ENCODE measurements at places on chromosomes 16 and 17.

GRCh38 chr16:71954699-71955195, 45.5 kb downstream of the PKD1L3 start:
- DNase-seq: no peak

- DNase-seq: no peak
Measured at GRCh38 chr16:19400711-19401110, 17.0 kb upstream of the TMC5 start.

DNA sequence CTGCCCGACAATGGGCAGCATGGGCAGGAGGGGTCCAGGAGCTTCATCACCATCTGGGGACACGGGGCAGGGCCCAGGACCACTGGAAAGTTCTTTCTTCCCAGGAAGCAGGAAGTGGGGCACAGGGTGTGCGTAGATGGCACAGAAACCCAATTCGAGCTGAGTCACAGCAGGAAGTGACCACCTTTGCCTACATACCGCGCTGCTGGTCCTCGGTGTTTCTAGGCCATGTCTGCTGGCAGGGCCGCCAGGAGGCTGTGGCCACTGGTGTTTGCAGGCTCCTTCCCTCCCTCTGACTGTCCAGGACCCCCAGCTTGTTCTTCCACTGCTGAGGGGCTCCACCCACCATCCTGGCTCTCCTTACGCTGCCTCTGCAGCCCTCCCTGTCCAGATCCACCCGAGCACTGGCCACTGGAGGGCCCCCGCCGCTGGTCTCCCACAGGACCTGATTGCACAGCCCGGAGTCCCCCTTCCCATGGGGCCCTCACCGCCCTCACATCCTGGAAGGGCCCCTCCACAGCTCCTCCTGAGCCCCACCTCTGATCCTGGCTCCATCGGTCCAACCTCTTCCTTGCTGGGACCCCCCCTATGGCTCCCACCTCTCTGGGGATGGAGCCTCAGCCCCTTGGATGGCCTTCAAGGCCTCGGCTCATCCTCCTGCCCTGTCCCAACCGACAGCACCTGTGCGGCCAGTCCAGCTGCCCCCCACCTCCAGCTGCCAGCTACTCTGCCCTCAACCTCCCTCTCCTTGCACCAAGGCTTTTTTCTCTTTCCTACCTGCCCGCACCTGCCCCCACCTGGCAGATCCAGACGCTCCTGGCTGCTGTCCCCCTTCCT, 14.5 kb upstream of the RASD1 start:
- no peak for DNase-seq

- no peak for DNase-seq
Measured at GRCh38 chr16:62370445-62370844, 334.2 kb upstream of the CDH8 start.

DNA sequence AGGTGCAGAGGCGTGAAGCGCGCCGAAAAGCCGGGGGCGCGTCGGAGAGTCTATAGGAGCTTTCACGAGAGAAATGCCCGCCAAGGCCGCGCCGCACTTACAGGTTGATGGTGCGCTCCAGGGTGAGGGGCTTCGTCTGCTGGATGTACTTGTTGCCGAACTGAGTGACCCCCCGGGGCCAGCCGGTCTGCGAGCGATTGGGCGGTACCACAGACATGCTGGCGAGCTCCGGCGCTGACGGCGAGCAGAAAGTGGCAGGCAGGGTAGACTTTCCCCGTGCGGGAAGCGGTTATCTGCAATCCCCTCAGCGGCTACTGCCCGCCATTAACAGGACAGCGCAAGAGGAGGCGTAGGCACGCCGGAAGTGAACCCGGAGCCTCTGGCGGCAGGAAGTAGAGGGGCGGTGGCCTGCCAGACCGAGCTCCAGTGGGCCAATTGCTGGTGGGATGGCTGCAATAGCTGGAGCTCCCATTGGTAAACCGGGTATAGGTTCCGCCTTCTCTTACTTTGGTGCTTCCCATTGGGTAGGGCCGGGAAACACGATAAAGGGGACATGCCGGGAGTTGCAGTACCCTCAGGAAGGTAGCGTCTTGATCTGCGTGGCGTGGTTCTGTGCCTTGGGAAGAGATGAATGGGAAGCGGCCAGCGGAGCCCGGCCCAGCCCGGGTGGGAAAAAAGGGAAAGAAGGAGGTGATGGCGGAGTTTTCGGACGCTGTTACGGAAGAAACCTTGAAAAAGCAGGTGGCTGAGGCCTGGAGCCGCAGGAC, at the start of the genes NUDT21 and OGFOD1:
Gene NUDT21, minus strand, starts transcription at position 347 of the 767 bp plus-strand sequence. Its CDS starts 130 bp downstream, at position 217.
Gene OGFOD1, plus strand, starts transcription at position 569 of the 767 bp plus-strand sequence. Its CDS starts 59 bp downstream, at position 628.
- DNase-seq: peak; percentile 92

DNA sequence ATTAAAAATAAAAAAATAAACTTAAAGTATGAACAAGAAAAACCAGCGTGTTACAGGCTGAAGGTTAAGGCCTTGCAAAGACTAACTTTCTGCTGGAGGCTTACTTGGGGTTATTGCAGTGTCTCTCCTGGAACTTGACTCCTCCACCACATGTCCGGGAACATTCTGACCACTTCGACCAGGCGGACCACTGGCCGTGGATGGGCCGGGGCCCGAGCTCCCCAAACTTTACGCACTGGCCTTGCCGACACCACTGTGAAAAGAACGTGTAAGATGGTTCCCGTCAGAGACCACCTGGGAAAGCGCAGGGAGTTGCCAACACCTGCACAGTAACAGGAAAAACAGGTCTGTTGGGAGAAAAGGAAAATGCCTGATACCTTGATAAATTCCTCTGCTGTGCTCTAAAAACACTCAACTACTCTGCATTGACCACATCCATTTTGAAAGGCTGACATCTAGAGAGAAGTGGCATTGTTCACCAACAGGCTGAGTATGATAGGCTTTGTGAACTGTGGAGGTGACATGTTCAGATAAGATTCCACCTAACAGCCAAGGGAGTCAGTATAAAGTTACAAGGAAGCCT, 99.1 kb downstream of the ADAMTS18 start:
- no peak for DNase-seq

DNA sequence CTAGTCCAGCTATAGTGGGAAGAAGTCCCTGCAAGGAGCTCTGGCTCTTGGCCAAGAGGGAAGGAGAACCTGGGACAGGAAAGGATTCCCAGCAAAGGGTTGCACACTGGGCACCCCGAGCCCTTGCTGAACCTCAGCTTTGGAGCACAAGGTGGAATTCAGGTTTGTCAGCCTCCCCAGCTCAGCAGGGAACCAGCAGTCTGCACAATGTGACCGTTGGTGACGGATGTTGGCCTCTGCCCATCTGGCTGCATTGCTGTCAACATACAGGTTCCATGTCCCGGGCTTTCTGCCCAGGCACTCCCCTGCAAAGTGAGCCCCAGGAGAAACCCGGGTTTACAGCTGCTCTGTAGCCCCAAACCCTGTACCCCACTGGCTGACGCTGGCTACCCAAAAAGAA, 6.7 kb downstream of the RPRML start:
- no peak for DNase-seq

- no peak for DNase-seq
Measured at GRCh38 chr17:59527325-59527917, 38.0 kb upstream of the DHX40 start.

DNA sequence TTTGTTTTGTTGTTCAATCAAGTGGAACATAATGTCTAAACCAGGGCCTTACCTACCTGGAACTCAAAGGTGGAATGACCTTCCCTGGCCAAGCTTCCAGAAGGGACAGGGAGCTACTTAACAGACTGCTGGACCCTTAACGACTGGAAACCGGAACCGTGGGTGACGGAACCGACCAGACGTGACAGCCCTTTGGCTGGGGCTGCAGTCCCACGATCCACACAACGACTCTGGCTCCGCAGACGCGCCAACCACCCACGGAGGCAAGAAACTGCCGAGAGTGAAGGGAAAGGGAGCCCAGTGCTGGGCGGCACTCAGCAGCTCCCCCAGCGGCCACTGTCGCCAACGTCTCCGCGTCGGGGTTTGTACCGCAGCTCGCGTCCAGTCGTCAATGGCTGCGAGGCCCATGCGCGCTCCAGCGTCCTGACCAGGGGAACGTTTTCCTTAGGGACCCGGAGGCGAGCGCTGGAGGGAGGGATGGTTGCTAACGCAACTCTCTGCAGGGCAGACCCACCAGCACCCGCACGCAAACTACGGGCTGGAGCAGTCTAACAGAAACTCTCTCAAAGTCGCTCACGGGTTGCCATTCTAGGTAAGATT, 5.5 kb upstream of the KIF22 start:
- DNase-seq: peak; percentile 67

- no peak for DNase-seq
Measured at GRCh38 chr16:27254262-27254811, 14.2 kb downstream of the NSMCE1 start.

- no peak for DNase-seq
Measured at GRCh38 chr17:45274033-45274432, 12.1 kb upstream of the SPATA32 start.

DNA sequence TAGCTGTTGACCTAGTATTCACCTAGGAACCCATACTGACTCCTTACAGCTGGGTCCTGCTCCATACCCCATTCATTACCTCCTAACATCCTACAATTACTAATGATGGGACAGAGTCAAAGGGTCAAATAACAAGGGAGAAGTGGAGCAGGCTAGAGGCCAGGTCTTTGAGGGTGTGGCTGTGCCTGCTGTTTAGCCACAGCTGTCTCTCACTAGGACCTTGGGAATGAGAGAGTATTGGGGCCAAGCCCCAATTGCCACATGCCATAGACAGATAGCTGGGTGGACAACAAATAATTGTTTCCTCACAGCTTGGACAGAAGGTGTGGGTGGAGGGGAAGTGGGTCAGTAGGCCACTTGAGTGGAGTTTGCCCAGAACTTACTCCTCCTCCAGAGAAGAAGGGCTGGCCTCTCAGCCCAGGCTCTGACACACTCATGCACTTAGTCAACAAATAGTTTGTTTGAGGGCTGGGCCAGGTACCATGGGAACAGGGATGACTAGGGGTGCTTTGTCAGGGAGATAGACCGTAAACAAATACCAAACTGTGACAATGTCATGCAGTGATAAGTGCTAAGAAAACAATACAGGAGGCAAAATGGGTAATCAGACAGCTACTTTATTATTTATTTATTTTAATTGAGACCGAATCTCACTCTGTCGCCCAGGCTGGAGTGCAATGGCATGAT, 10.2 kb upstream of the CENPT start:
- DNase-seq: no peak

DNA sequence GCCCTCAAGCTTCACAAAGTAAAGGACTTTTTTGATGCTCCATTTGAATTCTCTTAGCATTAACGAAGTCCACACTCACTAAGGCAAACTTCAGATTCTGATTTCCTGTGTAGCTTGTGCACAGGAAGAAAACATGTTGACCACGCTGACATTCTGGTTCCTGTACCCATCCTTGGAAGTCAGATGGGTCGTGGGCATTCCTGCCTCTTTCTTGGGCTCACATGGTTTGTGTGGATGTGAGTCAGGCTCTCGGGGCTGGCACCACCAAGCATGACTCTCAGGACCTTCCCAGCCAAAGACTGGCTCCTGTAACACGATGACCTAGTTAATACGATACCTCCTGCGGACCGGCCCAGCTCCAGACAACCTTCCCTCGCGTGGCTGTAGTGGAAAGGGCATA, 32.8 kb downstream of the ARSG start:
- DNase-seq: no peak

DNA sequence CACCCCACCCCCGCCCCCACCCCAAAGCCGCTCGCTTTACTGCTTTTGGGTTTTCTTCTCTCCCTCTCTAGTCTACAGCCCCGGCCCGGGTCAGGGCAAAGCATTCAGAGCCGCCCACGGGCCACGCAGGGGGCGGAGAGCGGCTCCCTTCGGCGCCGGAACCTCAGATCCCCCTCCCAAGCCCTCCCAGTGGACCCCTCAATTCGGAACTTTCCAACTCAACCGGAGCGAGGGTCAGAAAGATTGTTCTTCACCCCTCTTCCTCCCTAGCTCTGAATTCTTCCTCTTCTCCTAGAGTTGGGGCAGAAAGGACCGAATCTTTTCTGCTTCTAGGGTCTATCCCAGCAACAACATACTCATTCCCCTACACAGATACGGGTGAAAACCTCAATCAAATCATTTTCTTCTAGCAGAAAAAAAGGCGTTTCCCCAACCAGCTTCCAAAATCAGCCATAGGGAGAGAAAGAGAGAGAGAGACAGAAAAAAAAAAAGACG, 1.0 kb downstream of the HOXB2 start:
- DNase-seq: peak; percentile 40

GRCh38 chr17:41363881-41364280, 5.7 kb downstream of the KRT33B start:
- DNase-seq: no peak

DNA sequence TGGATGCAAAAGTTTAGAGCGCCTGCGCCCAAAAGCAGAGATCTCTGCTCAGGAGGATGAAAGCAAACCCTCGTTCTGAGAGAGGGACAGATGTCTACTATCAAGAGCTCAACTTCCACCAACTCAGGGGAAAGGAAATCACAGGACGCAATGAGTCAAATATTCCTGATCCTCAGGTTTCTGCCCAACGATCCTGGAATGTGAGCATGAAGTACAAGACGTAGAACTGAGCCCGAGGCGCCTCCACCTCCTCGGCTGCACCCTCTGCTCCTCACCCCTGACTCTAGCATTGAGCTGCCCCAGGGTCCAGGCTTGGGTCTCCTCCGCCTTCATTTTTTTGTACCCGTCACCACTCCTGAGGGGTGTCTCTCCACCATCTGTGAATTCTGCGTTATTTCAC, 15.4 kb downstream of the IFT140 start:
- no peak for DNase-seq

DNA sequence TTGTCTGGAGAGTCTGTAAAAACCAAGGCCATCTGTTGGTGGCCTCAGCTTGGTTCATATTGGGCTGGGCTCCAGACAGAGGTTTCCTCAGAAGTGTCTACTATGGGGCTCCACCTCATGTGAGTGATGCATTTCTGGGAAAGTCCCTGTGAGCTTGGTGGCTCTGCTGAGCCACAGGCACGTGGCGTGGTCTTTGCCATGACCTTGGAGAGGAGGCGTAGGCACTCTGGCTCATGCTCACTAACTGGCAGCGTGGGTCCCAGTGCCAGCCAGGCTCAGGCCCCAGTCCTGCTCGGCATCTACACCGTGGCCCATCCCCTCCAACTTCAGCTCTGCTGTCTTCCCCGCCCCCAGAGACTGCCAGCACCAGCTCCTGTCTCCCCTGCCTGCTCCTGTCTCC, 10.7 kb upstream of the SMTNL2 start:
- peak; percentile 33 for DNase-seq

- no peak for DNase-seq
Measured at GRCh38 chr17:48502901-48503300, 27.9 kb downstream of the HOXB1 start.

DNA sequence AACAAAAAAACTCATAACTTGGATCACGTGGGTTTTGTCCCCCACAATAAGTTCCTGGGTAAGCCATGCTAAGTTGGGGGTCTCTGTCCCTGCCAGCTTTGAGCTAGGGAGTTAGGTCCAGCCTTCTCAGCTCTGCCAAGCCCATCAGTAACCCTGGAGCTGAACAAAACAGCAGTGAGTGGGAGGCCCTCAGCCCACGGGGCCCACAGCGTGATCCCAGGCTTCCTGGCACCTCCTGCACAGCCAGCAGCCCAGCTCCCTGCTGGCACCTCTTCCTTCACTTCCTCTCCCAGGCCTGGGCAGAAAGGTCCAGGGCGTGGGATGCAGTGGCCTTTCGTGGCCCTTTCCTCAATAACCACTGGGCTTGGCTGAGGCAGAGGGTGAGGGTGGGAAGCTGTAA, 35.5 kb upstream of the CDC42EP4 start:
- no peak for DNase-seq

DNA sequence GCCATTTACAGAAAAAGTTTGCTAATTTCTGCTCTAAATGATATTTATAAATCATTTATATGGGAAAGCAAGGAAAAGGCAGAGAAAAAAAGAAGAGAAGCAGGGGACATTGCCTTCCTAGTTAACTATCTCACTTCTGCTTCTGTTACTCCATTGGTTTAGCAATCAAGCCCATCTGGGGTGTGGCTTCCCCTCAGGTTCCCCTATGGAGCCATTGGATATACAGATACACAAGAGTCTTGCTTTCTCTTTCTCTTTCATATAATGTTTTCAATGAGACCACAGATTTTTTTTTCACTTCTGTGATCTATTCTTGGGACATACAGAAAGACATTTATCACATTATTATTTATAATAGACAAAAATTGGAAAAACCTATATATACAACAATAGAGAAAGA, 105.6 kb upstream of the TOM1L1 start:
- DNase-seq: no peak
